Fibroblast of lung (primary cell): ENCODE measurements at places on chromosomes 7 and 10.

- peak; percentile 99 for DNase-seq
Observed at GRCh38 chr10:66747451-66747850, 178.4 kb upstream of the LRRTM3 start.

DNA sequence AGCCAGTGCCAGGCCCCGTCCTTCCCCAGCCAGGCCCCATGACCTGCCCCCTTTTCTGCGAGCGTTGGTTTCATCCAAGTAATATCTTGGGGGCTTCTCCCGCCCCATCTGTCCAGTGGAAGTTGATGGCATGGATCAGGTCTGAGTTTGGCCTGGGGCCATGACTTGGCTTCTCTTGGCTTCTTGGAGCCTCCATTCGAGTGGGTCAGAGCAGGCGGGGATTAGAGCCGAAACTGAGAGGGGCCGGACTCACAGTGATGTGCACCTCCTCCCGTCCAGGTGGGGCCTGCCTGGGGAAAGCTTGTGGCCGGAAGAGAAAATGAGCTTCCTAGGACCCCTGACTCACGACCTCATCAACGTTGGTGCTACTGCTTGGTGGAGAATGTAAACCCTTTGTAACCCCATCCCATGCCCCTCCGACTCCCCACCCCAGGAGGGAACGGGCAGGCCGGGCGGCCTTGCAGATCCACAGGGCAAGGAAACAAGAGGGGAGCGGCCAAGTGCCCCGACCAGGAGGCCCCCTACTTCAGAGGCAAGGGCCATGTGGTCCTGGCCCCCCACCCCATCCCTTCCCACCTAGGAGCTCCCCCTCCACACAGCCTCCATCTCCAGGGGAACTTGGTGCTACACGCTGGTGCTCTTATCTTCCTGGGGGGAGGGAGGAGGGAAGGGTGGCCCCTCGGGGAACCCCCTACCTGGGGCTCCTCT is 15.1 kb upstream of the LIMK1 start:
- no peak for DNase-seq

DNA sequence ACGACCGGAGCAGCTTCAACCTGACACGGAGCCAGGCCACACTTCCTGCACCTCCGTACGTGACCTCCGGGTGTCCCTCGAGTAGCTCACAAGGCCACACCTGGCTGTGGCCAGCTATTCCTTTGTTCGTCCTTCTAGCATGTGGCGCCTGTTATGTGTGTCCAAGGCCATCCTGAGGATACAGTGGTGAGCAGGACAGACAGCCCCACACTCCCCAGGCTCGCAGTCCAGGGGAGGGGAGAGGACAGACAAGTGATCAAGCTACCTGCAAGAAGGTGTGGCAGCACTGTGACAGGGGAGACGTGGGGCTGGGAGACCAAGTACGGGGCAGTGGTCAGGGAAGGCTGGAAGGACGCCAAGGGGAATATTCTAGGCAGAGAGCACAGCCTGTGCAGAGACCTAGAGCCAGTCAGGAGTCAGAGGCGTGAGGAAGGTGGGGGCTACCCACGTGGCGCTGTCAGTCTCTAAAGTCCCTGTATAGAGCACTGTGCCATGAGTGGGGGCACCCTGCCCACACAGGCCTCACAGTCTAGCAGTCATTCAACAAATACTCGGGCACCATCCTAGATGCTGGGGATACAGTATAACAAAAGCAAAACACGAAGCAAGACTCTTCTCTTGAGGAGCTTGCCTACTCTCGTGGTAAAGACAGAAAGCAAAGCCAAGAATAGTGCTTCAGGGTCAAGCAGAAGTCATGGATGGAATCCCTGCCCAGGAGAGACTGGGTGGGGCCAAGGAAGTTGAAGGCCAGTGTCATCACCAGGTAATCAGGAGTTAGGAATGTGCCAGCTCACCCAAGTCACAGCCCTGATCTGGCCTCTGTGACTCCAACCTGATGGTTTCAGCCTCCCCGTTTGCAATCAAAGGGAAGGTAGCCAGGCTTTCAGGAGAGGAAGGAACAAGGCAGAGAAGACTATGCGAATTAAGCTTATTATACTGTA is 58.6 kb downstream of the PROSER2 start:
- no peak for DNase-seq

GRCh38 chr7:18221377-18222293 is 194.0 kb upstream of the PRPS1L1 start:
- DNase-seq, result peak; percentile 65

DNA sequence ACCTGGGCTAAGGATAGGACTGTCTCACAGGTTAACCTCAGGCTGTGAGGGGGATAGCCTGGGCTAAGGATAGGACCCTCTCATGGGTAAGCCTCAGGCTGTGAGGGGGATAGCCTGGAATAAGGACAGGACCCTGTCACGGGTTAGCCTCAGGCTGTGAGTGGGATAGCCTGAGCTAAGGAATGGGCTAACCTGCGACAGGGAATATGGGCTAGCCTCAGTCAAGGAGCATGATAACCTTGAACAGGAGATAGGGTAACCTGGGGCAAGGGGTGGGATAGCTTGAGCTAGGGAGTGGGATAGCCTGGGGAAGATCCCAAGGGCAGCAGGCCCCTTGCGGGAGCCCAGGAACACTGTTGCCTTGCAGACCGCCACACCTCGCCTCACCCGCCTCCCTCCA is 42.7 kb downstream of the GRID2IP start:
- no peak for DNase-seq

- no peak for DNase-seq
Observed at GRCh38 chr10:84265418-84265817, 20.6 kb downstream of the RGR start.

- DNase-seq, result no peak
Observed at GRCh38 chr10:49375611-49376010, 20.3 kb downstream of the DRGX start.

- peak; percentile 95 for DNase-seq
Observed at GRCh38 chr7:128833148-128833945, 3.1 kb downstream of the FLNC start.

DNA sequence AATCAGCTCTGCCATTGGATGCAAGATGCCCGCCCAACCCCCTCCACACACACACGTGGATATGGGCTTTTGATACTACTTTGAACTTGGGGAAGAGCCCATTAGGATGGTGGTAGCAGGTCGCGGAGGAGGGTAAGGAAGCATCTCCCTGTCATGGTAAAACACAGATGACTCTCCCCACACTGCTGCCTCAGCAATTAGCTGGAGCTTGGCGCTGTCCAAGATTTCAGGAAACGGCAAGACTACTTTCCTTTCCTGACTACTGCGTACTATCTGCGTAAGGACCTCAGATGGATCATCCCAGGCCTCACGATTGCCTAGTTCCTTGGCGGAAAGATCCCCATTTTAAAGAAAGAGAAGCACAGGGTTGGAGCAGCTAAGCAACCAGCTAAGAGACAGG is 134.3 kb downstream of the C10orf90 start:
- peak; percentile 13 for DNase-seq

GRCh38 chr10:676178-676577 is 13.3 kb downstream of the DIP2C start:
- DNase-seq, result no peak

GRCh38 chr10:77819210-77820112 is 107.1 kb downstream of the DLG5 start:
- DNase-seq, result no peak

- DNase-seq, result no peak
Observed at GRCh38 chr7:45044338-45044737, 44.3 kb downstream of the CCM2 start.

DNA sequence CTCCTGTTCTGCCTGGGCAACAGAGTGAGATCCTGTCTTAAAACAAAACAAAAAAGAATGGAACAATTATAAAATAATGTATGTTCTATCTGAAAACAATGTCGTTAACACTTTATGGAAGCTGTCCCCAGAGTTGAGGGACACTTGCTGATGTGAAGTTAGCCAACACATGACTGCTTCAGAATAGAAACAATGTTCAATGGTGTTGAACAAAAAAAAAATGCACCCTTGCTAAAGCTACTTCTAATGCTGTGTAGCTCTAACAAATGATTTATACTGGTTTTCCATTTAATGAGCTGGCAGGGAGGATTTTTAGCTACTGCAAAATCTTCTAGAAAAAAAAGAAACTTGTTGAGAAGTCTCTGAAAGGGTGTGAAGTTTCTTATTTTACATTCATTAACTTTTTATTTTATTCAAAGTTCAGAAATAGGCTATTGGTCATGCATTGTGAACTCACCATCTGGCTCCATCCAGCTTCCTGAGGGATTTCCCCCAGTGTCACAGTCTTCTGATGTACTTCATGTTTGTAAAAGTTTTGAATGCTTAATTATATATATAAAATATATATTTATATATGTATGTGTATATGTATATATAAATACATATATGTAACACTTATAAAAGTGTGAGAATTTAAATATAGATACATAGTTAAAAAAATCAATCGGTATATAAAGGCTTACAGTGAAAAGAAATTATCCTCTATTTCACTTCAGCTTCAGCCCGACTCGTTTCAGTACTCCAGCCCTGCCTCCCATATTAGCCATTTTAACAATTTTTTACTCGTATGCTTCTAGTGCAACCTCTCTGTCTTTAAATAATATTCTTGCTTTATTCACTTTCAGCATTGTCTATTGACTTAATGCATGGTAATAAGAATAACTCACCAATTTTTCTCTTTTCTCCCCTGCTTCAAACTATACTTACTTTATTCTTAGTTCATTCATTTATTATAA is 35.0 kb downstream of the HDAC9 start:
- DNase-seq, result no peak

GRCh38 chr7:30281263-30281662 is 3.1 kb upstream of the ZNRF2 start:
- DNase-seq, result no peak

- peak; percentile 29 for DNase-seq
Observed at GRCh38 chr10:77291596-77292505, 345.8 kb downstream of the KCNMA1 start.

GRCh38 chr10:63415640-63416244 is 50.0 kb downstream of the JMJD1C start:
- DNase-seq, result no peak

DNA sequence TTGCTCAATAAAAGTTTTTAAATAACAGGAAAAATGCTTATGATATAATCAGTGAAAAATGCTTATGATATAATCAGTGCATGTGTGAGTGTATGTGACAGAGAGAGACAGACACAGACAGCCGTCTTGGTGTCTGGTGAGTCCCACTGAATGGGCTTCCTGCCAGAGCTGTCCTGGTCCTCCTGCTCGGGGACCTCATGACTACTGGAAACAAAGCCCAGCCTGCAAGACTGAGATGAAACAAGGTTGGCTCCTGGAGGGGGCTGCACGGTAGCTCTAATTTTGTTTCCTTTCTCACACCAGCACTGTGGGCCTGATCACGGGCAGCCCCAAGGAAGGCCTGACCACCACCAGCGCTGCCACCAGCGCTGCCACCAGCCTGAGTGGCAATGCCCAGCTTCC is 57.3 kb downstream of the NRP1 start:
- DNase-seq, result no peak

- peak; percentile 76 for DNase-seq
Observed at GRCh38 chr7:55733241-55734140, 129.1 kb downstream of the SEPTIN14 start.

- peak; percentile 85 for DNase-seq
Observed at GRCh38 chr7:38318803-38319416, 45.5 kb upstream of the TARP start.

DNA sequence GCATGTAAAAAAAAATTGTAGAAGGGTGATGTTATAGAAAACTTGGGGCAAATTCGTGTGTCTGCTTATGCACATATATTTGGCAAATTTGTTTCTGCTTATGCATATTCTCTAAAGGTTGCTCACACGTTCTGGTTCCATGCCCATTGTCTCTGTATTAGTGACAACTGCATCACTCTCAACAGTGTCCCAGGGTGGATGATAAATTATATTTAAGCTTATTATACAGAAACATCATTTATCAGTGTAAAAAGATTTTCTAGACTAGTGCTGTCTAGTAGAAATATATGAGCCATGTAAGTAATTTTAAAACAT is 4.1 kb downstream of the STK31 start:
- no peak for DNase-seq

GRCh38 chr10:1632596-1632995 is 104.7 kb downstream of the ADARB2 start:
- DNase-seq, result no peak

DNA sequence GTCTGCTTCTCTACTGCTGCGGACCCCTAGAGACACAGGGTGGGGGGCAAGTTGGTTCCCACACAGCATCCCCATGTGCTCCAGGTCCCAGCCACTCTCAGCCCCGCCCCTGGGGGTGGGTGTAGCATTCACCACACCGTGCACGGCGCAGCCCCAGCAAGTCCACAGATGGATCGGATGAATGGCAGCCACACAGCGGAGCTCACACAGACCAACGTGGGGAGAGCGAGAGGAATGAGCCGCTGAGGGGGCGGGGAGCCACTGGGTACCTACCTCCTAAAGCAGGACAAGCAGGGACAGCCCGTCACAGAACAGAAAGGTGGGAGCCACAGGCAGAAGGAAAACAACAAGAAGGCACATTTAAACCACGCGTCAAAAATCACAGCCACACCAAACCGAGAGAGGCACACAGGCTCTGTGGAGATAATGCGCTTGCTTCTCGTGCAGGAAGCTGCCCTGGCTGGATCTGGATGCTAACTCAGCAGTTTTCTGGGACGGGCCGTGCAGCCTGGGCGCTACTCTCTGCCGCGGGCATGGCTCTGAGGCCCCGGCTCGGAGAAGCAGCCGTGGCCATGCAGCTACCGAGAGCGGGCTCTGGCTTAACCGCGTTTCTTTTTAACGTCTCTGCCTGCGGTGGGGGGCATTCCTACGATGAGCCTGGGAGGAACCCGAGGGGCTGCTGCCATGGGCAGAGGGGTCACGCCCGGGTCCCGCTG is 102.5 kb downstream of the CYTH3 start:
- no peak for DNase-seq

DNA sequence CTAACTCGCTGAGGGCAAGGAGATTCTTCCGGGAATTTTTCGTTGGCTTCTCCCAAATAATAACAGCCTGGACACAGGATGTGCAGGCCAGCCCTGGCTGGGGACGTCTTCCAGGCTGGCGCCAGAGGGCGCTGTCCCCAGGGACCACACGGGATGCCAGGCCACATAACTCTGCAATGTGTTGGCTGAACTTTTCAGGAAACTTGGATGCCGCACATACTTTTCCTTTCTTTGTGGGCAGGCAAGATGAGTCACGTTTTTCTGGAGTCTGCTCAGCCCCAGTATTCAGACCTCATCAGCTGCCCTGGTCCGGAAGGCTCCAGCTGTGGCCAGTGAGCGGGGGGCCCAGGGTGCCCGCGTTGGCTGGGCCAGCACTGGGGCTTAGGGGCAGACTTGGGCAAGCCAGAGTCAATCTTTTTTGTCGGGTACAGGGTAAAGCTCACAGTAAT is 122.7 kb downstream of the PRKAG2 start:
- peak; percentile 99 for DNase-seq

DNA sequence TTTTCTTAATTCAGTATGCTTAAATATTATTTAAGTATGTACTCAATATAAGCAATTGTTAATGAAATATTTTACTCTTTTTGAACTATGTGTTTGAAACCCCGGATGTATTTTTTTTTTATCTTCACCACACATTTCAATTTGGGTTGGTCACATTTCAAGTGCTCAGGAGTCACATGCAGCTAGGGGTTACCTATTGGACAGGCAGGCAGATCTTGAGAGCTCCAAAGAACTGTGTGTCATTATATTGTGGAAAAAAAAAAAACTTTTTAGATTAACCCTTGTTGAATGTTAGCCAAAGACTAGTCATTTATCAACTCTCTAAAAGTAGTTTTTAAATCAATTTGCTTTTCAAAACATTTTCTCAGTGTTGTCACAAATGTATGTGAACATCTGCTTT is 37.2 kb downstream of the IKZF1 start:
- DNase-seq, result no peak

GRCh38 chr7:82081644-82082224 is 311.9 kb upstream of the HGF start:
- no peak for DNase-seq

- peak; percentile 19 for DNase-seq
Observed at GRCh38 chr7:51035716-51036115, 253.0 kb upstream of the GRB10 start.
